ENCODE measurements at places on chromosomes 5 and 9. TPM values are rescaled to one million over a fixed set of nuclear protein-coding genes. Genes with fewer than 3 reads are reported as not detected.

GRCh38 chr5:66993882-66994281 is 202.7 kb downstream of the CD180 start:
- DNase-seq: no peak

- DNase-seq: no peak
Observed at GRCh38 chr5:158451993-158452672, 593.2 kb upstream of the CLINT1 start.

DNA sequence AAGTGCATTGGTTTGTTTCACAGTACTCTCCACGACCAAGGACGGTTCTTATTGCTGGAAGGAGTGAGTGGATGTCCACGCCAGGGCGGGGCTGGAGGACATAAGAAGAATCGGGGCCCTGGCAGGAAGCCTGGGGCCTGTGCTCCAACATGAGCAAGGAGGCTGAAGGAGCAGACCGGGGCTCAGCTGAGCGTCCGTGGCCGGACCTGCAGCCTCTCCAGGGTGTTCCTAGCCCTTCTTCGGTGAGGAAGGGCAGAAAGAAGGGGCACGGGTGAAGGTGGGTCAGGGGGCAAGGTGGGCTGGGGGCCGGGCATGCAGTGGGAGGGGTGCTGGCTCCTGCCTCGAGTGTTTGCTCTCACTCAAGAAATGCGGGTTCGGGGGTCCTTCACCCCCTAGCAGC is 18.1 kb downstream of the FAM78A start:
- DNase-seq: no peak

GRCh38 chr9:137294091-137294680 is 7.9 kb downstream of the NRARP start:
- DNase-seq: no peak

- DNase-seq: no peak
Observed at GRCh38 chr5:157947156-157947555, 88.2 kb upstream of the CLINT1 start.

DNA sequence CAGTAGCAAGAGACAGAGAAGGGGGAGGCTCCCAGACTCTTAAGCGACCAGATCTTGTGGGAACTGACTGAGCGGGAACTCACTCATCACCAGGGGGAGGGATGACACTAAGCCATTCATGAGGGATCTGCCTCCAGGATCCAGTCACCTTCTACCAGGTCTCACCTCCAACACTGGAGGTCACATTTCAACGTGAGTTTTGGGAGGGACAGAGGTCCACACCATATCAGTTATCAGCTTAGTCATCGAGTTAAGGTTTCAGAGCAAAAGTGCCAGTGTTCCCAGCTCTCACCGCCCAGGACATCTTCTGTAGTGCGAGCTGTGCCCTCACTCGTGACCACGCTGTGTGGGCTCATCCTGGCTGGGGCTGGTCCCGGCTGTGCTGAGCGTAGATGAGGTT is 98.7 kb upstream of the CACNA1B start:
- no peak for DNase-seq

DNA sequence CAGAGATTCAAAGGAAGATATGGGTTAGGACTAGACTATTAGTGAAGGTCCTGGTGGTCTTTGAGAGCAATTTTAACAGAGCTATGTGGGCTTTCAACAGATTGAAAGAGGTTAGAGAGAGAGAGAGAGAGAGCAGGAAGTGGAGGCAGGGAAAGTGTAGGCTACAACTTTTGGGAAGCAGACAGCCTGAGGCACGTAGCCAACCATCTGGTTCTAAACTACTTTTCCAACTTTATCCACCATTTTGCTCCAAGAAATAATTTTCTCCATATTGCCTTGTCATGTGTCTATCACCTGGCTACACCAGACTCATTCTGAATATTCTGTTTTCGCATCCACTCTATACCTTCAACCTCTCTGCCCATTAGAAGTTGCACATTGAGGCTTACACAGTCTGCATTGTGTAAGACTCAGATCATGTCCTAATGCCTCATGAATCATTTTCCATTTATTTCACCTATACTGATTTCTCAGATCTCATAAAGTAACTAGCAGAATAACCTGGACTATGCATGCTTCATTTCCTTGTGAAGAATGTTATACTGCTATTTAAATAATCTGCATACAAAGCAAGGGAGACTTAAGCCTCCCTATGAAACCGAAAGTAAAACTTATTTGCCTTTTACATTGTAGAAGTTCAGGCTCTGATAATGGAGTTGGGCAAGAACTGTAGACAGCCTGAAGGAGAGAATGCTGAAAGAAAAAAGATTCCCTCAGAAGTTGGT is 235.6 kb downstream of the ELAVL2 start:
- DNase-seq: no peak

- DNase-seq: no peak
Observed at GRCh38 chr5:104702212-104702611, 1139.6 kb upstream of the NUDT12 start.

- DNase-seq: no peak
Observed at GRCh38 chr5:60843386-60843935, 608 bp downstream of the ELOVL7 start.

DNA sequence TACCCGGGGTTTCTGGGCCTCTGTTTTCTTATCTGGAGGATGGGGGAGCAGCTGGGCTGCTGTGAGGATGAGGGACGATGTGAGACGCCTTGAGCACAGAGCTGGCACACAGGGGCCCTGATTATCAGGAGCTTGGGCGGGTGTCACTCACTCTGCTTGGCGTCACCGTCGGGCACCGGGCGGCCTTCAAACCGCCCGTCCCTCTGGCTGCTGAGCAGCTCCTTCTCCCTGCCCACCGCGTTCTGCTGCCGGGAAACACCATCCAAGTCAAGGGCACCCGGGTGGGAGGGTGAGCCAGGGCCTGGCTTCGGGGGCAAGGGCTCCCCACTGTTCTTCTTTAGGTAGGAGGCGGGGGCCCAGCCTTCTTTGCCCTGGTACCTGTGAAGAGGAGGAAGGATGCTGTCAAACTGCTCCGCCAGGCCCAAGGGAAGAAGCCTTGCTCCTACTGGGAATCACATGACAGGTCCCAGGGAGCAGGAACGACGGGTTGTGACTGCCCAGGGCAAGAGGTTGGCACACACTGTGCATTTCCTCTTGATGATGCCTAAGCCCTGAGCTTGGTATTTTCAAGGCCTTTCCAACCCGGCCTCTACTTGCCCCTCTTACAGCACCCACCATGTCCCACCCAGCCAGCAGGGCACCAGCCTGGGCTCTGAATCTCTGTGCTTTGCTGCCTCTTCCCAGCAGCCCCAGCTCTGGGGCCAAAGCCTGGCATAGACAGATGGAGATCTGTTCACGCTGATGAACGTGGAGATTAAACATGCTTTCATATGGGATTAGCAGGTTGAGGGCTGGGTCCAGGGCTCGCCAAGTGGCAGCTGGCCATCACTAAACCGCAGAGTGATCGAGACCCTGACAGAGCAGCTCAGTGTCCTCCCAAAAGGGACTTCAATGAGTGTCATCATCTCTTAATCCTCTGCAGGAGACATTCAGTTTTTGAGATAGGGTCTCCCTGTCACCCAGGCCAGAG is 66.9 kb upstream of the UBTD2 start:
- no peak for DNase-seq

GRCh38 chr9:76161106-76161505 is 233.1 kb downstream of the RFK start:
- no peak for DNase-seq

GRCh38 chr9:91395553-91396471 is 27.8 kb downstream of the NFIL3 start:
- no peak for DNase-seq

DNA sequence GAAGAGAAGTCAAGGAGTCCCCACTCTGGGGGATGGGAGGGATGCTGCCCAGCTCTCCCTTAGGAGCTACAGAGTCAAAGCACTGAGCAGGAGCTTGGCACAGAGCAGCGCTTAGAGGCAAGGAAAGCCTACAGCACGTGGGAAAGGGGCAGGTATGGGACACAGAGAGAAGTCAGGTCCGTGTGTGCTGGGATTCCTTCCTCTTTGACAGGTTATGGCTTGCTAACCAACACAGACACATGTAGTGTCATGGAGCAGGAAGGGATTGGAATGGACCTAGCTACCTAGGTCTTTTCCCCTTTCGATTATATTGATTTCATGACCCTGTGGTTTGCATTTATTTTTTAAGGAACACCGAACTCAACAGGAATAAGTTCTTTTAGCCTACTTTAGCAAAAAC is 208.5 kb upstream of the TUT7 start:
- DNase-seq: no peak

DNA sequence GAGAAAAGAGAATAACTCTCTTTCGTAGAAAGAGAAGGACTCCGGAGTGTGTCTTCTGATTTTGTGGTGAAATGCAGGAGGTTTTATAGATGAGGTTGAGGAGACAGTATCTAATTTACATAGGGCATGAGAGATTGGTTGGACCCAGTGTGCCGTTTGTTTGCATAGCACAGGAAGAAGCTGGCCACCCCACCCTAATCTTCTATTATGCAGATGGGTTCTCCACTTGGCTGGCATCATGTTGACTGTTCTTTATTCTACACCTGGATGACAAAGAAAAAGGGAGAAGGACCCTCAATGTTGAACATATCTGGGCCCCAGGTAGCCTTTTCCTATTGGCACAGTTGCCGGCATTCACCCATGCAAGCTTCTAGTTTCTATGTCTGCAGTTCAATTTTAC is 23.2 kb upstream of the MINAR2 start:
- no peak for DNase-seq

DNA sequence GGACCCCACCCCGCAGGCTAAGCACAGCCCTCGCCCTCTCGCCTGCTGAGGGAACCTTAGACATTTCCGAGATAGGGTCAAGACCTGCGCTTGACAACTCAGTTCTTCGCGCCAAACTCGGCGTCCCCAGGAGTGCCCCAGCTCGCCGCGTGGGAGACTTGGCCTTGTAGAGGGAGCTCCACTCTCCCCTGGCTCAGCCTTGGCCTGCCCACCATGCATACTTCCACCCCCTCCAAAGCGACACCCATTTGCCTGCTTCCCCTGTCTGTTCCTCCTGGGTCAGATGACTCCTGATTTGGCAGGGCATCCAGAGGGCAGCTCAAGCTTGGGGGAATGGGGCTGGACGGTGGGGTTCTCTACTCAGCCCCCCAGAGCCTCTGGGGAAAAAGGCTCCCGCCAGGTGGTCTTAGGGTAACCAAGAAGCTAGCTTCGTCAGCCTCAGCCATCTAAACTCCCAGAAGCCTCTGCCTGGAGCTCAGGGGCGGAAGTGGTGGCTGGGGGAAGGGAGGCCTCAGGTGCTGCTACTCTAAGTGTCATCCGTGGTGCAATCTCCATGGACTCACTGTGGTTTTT is 560 bp downstream of the DOCK2 start:
- DNase-seq: no peak

DNA sequence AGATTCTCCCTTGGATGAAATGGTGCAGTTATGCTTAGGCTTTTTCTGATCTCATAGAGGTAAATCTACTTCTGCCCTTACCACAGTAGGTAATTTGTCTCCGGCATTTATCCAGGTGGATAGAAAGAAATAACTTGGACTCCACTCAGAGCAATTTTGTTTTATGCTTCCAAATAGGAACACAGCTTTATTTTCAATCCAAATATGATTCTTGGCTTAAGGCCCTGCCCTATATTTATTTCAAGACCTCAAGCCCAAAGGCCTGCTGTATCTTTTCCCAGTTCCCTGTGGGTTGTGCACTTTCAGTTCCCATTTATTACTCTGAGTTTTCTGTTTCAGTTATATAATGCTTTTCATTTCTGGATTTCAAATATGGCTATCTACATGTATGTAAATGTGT is 274.2 kb upstream of the SMC2 start:
- DNase-seq: no peak

DNA sequence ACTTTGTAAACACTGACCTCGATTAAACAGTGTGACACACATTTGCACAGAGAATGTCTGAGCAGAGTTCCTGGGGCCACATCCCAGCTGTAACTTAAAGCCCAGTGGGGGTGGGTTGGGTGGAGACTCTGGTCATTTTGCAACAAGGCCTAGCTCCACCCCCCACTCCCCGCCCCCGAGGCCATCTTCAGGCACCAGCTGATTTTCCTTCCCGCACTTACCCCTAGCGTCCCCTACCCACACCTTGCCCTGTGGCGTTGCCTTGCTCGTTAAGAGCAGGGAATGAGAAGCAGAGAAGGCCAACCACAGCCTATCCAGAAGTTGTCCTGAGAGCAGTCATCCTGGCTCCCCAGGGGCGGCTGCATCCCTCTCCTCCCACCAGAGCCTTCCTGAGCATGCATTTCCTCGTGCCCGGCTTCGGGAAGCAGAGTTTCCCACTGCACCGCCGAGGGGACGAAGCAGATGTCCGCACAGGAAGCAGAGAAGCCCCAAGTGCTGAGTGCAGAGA is 101.7 kb upstream of the SARDH start:
- no peak for DNase-seq

GRCh38 chr5:90071066-90071465 is 338.5 kb downstream of the CETN3 start:
- no peak for DNase-seq

GRCh38 chr5:147051193-147051592 is 172.6 kb upstream of the PPP2R2B start:
- DNase-seq: no peak

GRCh38 chr5:11596185-11596584 is 308.1 kb downstream of the CTNND2 start:
- DNase-seq: no peak

GRCh38 chr9:97411440-97411788 is 482 bp upstream of the TDRD7 start:
- DNase-seq: no peak

DNA sequence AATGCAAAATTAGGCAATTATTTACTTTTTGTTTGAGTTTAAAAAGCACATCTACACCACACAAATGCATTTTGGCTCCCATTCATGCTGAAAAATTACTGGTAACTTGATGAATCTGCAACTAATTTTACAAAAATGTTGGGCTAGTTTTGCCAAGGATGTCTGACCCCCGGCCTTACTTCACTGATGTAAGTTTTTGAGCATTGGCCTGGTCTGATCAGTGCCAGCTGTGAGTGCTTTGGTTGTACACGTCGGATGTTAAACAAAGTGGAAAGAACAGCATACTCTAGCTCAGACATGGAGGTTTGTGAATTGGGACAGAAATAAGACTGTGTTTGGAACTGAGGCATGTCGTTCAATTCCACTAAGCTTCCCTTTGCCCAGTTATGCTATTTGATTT is 1044.2 kb downstream of the TLE4 start:
- DNase-seq: no peak

- DNase-seq: no peak
Observed at GRCh38 chr5:114415760-114416159, 53.9 kb downstream of the KCNN2 start.

Gene SLC6A3
- 0.41 TPM for polyA plus RNA-seq

Gene PCDHGA10
- 3.8 TPM for polyA plus RNA-seq

Gene IL5
- polyA plus RNA-seq: 0.18 TPM

Gene C1QTNF2
- polyA plus RNA-seq: 3.3 TPM

Gene NEUROG1
- polyA plus RNA-seq: not detected

Gene PLAC8L1
- 0.97 TPM for polyA plus RNA-seq

Gene SPATA31A1
- polyA plus RNA-seq: not detected

Gene SRA1
- 26.5 TPM for polyA plus RNA-seq

Gene UBE2D2
- 153 TPM for polyA plus RNA-seq

Gene GPRIN1
- 2.1 TPM for polyA plus RNA-seq

Gene NAA35
- 32.8 TPM for polyA plus RNA-seq

Gene TLX3
- polyA plus RNA-seq: not detected

Gene PPP1R2B
- not detected for polyA plus RNA-seq

Measured in right renal pelvis (tissue), 4 donors.